Tibial nerve (tissue), 4 donors: ENCODE measurements at places on chromosomes 6 and 20. TPM values are rescaled to one million over a fixed set of nuclear protein-coding genes. Genes with fewer than 3 reads are reported as not detected.

Gene SLC22A7
- total RNA-seq = not detected

Gene JPH2
- 3.1 TPM for total RNA-seq

Gene OR2B6
- total RNA-seq = not detected

Gene PLG
- total RNA-seq = not detected

Gene EYA4
- 6.0 TPM for total RNA-seq

Gene SH3BGRL2
- total RNA-seq = 54.6 TPM

Gene MYB
- 1.2 TPM for total RNA-seq

Gene C6orf15
- total RNA-seq = not detected

Gene GPX5
- not detected for total RNA-seq

Gene ZDHHC14
- 16.1 TPM for total RNA-seq

Gene CBLN4
- 2.2 TPM for total RNA-seq

Gene COL9A3
- 63.6 TPM for total RNA-seq

Gene DSE
- 79.5 TPM for total RNA-seq

Gene HAO1
- not detected for total RNA-seq

Gene TFAP2D
- not detected for total RNA-seq

Gene GNMT
- 3.1 TPM for total RNA-seq

Gene MOCS1
- total RNA-seq = 75.0 TPM

Gene GMEB2
- 12.5 TPM for total RNA-seq

Gene GTSF1L
- not detected for total RNA-seq

Gene ATP6V1G2
- total RNA-seq = 2.0 TPM

Gene CALHM6
- 8.2 TPM for total RNA-seq

Gene EYA2
- total RNA-seq = 24.9 TPM

Gene SIGLEC1
- total RNA-seq = 33.9 TPM

Gene C6orf132
- total RNA-seq = 4.7 TPM

Gene SAMD5
- 2.1 TPM for total RNA-seq

Gene MAP7
- 1.5 TPM for total RNA-seq

Gene TOP1
- total RNA-seq = 22.4 TPM

Gene EPPIN
- not detected for total RNA-seq

Gene TRAPPC3L
- not detected for total RNA-seq

Gene CUTA
- 157 TPM for total RNA-seq

Gene LGSN
- total RNA-seq = not detected

Gene SEMG1
- total RNA-seq = not detected

Gene CNKSR3
- total RNA-seq = 11.7 TPM

Gene MMUT
- 21.3 TPM for total RNA-seq

Gene FAM83C
- not detected for total RNA-seq

Gene ELOVL4
- total RNA-seq = 0.90 TPM

Gene MYCT1
- 21.3 TPM for total RNA-seq

Gene BCAS1
- total RNA-seq = 49.8 TPM

Gene RIMS1
- 3.3 TPM for total RNA-seq

Gene AVP
- not detected for total RNA-seq

Gene TSBP1
- not detected for total RNA-seq

Gene TMEM170B
- 6.9 TPM for total RNA-seq

Gene SAPCD1
- total RNA-seq = 4.8 TPM

Gene GRM1
- 0.44 TPM for total RNA-seq

Gene BTNL2
- total RNA-seq = not detected

Gene CRISP2
- not detected for total RNA-seq

Gene LY6G5B
- 7.6 TPM for total RNA-seq

Gene SYCP2
- total RNA-seq = 4.2 TPM

Gene SLC17A1
- total RNA-seq = not detected

Gene SLC22A2
- not detected for total RNA-seq

Gene SF3B5
- total RNA-seq = 110 TPM

Gene CALHM5
- 4.5 TPM for total RNA-seq

Gene CRYBG1
- total RNA-seq = 7.3 TPM

Gene PNLDC1
- total RNA-seq = not detected

Gene OXT
- not detected for total RNA-seq

Gene PTPRT
- total RNA-seq = under 0.01 TPM

Gene MAP3K7
- 30.8 TPM for total RNA-seq

Gene ZBP1
- total RNA-seq = not detected

Gene AIF1
- 51.5 TPM for total RNA-seq
